ENCODE measurements at places on chromosomes 1 and 21.

GRCh38 chr21:45792682-45793383, 149.3 kb downstream of the PCBP3 start:
- no peak for DNase-seq

GRCh38 chr21:45352621-45353139, 52.3 kb upstream of the COL18A1 start:
- DNase-seq, result no peak

DNA sequence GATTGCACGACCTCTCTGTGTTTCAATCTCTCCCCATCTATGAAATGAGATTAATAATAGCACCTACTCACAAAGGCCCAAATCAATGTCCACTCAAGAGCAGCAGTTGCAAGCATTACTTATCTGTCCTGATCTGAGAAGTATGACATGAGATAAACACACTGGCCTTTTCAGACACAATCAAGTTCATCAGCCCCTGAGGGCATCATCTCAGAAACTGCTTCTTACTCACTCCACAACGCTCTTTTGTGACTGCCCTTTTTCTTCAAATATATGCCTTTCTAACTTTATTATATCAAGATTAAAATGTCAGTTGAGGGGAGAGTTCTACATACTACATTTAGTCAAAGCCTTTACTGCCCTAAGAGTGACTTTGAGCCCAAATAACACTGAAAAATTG, 371.9 kb upstream of the SPAG17 start:
- DNase-seq, result no peak

- DNase-seq, result peak; percentile 23
These were observed 19.0 kb upstream of the VCAM1 start for GRCh38 chr1:100700586-100700985.

DNA sequence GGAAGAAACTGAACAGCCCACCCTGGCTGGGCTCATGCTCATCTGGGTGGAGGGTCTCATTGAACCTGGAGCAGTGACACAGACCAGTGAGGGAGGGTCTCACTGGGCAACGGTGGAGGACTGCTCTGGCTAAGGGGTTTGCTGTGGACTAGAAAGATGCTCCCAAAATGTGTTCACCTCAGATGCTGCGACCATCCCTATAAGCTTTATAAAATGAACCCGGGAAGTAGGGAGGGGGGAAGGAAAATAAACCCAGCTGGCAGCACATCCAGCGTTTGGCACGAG, 34.5 kb upstream of the LBR start:
- DNase-seq, result no peak
